Activated CD8-positive, alpha-beta T cell treated with anti-CD3 and anti-CD28 coated beads, Interleukin-2, amount 10 ng/mL, durations not matched to agents 7 days and 5 days (primary cell): ENCODE measurements at places on chromosomes 1 and 21.

DNA sequence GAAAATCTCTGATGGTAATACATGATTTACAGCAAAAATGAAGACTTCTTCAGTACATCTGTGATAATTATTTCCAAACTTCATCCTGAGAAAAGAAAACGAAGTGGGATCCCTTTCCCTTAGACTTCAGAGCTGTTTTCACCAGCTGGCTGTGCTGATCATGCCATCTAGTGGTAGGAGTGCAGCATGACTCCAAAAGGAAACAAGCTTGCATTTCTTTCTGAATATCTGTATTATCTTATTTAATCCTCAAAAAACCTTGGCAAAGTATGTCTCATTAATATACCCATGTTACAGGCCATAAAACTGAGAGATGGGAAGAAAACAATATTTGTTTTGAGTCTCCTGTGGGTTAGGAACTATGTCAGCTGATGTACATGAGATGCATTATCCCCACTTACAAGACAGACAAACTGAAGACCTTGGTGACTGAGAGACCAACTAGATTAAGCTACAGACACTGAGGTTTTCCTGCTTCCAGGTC is 9.8 kb upstream of the GJA8 start:
- DNase-seq: peak; percentile 46

DNA sequence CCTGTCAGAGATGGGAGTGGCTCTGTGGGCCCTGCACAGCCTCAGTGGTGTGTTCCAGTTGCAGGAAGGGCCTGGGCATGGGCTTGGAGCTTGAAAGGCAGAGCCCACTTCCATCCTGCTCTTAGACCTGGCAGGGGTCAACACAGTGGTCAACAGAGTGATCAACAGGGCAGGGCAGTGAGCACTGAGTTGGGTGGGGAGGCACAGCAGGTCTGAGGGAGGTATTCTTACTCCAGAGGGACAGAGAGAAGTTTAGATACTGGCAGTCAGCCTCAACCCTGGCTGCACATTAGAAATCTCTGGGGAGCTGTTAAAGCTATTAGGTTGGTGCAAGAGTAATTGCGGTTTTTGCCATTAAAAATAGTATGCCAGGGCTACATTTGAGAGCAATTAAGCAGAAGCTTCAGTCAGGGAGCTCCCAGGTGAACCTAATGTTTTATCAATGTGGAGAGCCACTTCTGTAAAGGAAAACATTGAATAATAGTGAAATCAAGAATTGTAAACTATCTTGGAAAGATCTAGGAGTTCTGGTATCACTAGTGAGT is 37.7 kb downstream of the SH3BGR start:
- DNase-seq: no peak

DNA sequence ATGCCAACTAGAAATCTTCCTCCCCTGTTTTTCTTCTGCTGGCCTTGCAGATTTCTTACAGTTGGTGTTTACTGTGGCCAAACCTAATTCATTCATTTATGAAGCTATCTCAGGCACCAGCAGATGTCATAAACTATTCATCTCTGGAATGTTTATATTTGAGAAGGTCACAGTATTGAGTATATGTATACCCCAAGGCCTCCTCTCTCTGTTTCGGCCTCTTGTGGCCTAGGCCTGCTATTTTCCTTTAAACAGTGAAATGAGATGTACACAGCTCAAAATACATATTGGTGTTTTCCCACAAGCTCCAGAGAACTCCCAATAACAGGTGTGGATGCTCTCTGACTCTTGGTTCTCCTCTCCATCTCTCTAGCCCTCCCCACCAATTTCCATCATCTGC is 520.7 kb upstream of the CAMK1G start:
- DNase-seq: no peak

DNA sequence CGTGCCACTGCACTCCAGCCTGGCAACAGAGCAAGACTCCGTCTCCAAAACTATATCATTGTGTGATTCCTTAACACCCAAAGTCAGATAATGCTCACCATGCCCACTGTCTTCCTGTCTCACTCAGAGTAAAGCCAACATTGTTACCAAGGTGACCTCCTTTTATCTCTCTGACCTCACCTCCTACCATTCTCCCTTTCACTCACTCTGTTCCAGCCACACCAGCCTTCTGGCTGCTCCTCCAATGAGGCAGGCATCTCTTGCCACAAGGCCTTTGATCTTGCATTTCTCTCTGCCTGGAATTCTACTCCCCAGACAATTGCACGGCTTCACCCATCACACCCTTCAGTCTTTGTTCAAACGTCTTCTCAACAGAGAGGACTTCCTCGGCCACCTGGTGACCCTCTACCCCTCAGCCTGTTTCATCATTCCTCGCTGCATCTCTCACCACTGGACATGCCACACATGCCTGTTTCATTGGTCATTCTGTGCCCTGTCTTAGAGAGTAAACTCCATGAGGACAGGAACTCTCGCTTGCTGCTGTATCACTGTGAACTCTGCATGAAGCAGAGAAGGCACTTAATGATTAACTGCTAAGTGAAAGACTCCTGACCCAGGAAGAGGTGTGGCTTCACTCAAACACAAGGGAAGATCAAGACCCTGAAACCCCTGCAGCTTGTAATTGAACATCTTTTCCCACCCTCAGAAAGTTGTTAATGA is 67.1 kb upstream of the CAPZB start:
- no peak for DNase-seq

- DNase-seq: no peak
Measured at GRCh38 chr1:36162680-36163239, 6.8 kb downstream of the MAP7D1 start.

DNA sequence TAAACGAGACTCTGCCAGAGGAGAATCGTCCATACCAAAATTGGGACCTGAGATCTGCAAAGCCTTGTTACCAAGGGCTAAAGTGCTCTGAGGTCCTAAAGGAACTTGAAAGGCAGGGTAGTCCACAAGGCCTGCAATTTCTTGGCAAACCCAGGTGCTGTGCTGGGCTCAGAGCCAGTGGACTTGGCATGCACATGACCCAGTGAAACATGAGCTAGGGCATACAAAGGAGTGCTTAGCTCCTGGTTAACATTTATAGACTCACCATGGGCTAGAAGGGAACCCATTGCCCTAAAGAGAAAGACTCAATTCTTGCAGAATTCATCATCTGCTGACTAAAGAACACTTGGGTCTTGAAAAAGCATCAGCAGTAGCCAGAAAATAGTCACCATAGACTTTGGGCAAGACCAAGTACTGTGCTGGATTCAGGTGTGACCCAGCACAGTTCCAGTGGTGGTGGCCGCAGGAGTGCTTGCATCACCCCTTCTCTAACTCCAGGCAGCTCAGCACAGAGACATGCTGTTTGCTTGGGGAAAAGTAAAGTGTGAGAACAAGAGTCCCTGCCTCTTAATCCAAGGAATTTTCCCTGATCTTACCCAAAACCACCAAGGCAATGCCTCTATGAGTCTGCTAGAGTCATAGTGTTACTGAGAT is 1069.4 kb upstream of the ADGRL2 start:
- DNase-seq: no peak

DNA sequence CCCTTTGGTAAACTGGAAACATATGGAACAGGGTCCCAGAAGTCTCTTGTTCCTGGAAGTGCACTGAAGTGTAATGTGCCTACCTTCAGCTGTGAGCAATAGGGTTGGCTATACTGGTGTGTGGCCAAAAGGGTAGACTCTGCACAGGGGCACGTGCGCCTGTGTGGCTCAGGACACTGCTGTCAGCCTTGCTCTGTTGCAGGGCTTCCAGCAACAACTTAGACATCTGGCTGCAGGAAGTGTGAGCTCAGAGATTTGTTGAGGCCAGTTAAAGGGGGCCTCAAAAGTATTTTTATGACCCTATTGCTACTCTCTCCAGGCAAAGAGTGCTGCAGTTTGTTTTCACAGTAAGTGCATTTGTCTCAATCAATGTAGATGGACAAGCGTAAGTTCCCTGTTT is 7.5 kb downstream of the CTPS1 start:
- DNase-seq: no peak

- DNase-seq: no peak
Measured at GRCh38 chr1:23564529-23565122, 5.3 kb upstream of the ID3 start.

GRCh38 chr1:204102739-204103430 is 30.0 kb downstream of the SOX13 start:
- no peak for DNase-seq

- DNase-seq: no peak
Measured at GRCh38 chr1:41631154-41631553, 146.7 kb upstream of the EDN2 start.

GRCh38 chr1:205690122-205690756 is 9.9 kb upstream of the SLC45A3 start:
- no peak for DNase-seq

- no peak for DNase-seq
Measured at GRCh38 chr1:234705615-234706014, 95.6 kb upstream of the IRF2BP2 start.

DNA sequence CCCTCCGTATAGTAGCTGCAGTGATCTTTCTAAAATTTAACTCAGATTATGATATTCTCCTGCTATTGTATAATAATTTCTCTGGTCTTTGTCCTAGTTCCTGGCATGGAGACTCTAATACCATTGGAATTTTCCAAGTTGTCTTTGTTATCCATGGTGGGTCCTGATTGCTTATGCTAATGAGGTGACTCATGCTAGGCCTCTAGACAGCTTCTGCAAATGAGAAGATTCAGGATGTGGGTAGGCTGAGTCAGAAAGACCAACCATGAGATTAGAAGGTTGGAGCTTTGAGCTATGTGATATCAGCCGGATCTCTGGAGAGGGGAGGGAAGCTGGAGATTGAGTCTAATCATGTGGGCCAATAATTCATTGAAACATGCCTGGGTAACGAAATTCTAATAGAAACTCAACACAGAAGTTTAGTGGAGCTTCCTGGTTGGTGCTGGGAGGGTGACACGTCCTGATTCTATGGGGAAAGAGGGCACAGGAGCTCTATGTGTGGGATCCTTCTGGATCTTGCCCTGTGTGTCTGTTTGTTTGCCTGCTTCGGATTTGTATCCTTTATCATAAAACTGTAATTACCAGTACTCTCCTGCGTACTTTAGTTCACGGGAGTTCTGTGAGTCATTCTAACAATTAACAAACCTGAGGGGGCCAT is 73.2 kb upstream of the CNIH3 start:
- peak; percentile 57 for DNase-seq

GRCh38 chr21:37241426-37241825 is 25.7 kb downstream of the VPS26C start:
- no peak for DNase-seq

DNA sequence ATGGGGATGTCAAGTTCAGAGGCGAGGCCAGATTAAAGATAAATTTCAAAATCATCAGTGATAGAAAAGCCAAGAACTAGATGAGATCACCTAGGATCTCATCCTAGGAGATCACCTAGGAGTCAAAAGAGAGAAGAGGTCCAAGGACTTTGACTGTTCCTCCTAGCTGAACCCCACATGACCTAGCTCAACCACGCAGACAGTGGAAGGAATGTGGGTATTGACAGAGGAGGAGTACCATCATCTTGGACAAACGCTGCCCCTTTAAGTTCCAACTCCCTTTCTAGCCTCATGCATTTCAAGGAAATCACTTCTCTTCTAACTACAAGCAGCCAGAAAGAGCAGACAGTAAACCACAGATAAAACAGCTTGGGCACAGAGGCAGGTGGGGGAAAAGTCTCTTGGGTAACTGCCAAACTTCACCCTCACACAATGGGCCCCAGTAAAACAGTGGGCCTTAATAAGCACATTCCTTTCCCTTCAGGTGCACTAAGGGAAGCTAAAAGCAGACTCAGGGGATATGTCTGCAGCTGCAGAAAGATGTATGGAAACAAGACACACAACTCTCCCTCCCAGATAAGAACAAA is 12.5 kb upstream of the FAM76A start:
- no peak for DNase-seq

GRCh38 chr1:178330153-178330552 is 166.6 kb downstream of the CLEC20A start:
- DNase-seq: no peak

- DNase-seq: no peak
Measured at GRCh38 chr21:26332867-26333266, 162.3 kb upstream of the APP start.

GRCh38 chr1:64934878-64935275 is 31.5 kb downstream of the JAK1 start:
- no peak for DNase-seq

DNA sequence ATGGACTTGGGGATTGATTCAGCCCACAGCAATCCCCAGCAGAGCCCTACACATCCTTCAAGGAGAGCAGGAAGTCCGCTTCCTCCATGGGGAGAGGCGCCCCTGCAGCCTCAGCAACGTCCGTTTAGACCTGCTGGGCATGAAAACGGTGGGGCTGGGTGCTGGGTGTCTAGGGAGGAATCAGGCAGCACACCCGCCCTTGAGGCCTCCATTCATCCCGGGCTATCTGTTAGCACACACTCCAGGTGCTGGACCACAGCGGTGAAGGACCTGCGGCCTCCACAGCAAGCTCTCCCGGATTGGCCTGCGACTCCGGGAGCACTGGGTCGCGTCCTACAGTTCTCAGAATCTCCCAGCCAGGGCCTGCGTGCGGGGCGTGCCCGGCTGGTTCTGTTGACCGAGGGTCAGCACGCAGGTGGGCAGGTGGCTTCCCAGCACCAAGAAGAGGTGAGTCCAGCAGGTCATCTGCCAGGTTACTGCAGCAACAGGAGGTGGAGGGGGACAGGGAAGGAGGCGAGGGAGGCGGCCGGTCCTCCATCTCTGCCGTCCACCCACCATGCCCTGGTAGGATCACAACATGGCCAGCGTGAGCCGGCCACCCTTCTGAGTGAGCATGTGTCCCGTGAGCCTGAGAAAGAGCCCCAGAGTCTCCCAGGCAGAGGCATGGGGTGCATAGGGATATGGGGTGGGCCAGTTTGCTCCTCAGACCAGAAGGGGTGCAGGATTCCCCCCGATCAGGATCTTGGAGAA is 96.6 kb downstream of the RIPK4 start:
- no peak for DNase-seq

DNA sequence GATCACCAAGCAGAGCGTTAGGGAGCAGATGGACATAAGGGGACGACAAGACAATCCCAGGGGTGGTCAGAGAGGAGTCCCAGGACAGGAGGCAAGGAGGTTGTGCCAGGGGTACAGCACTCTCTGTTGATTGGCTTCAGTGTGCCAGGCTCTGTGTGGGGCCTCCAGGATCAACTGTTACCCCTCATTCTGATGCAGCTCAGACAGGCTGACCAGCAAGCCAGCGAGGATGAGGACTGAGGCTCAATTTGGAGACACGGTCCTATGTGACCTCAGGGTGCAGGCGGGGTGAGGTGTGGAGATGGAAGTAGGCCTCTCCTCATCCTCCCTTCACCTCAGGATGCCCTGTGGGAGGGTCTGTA is 4.0 kb downstream of the HYI start:
- DNase-seq: no peak

- no peak for DNase-seq
Measured at GRCh38 chr1:237179503-237179902, 137.5 kb downstream of the RYR2 start.

DNA sequence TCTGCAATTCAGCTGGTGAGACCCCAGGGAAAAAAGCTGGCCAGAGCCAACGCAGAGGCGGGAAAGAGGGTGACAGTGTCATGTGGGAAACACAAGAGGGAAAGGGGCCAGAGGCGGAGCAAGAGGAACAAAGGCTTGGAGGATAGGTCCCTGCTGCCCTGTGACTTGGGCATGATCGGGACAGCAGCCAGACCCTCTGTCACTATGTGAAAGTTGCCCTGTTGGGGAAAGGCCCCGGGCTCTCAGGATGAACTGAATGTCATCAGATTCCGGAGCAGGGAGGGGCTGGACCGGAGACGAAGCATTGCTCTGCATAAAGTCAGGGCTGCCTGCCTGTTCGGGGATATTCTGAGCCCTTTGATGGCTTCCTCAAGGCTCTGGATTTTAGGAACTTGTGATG is 5.7 kb upstream of the ELF3 start:
- no peak for DNase-seq
